ENCODE measurements at places on chromosomes 3 and 15.

DNA sequence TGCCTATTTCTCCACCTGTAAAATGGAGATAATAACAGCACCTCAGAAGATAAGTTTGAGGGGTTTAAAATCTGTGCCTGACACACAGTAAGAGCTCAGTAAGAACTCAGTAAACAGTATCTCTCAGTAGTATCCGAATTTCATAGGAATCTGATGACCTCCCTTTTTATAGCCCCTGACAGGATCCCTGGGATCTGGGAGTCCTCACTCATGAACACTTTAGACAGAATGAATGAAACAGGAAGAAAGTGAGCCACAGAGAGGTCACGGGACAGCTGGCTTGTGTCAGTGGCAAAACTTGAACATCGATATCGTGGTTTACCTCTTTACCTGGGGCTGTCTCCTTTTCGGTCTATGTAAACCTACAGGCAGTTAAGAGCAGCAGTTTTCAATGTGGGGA is 51.2 kb downstream of the LRTM1 start:
- no peak for DNase-seq

DNA sequence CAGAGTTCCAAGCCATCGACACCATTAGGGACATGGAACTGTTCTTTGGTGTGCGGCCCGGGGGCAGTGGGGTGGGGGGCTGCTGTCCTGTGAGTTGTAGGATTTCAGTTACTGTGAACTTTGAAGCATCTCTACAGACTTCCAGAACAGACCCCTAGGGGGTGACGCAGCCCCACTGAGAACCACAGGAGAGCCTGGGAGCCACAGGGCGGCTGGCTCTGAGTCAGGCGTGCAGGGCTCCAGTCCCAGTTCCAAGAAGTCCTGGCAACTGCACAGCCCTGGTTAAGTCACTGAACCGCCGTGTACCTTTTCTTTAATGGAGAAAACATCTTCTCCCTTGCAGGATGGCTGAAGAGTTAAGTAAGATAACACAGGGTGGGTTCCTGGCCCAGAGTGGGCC is 23.5 kb upstream of the LRTM1 start:
- no peak for DNase-seq

GRCh38 chr3:49566312-49566711 is 12.0 kb downstream of the BSN start:
- no peak for DNase-seq

DNA sequence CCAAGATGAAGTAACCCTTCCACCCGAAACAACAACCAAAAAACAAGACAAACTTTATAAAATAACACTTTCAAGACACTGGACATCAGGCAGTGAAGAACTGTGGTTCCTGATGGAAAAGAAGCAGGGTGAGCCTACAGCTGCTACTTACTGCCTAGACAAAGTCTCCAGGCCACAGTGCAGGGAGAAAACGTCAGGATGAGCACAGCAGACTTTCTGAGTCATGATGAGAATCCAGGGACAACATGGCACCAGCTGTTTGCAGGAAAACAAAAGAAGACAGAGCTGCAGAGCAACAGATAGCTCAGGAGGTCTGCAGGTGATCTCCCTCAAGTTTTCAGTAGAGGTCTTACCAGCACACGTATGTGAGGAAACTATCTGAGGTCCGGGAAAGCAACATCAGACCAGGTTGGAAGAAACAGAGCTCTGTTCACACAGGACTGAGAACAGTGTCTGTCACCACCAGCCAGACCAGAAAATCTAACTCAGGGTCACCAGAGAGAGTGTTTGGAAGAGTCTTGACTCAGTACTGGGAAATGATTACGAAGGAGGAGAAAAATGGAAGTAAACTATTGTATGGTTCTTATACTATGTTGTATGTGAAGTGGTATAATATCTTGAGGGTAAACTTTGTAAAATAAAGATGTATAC is 108.9 kb downstream of the ANO10 start:
- DNase-seq: no peak

GRCh38 chr3:12549971-12550760 is 4.9 kb upstream of the MKRN2OS start:
- no peak for DNase-seq

DNA sequence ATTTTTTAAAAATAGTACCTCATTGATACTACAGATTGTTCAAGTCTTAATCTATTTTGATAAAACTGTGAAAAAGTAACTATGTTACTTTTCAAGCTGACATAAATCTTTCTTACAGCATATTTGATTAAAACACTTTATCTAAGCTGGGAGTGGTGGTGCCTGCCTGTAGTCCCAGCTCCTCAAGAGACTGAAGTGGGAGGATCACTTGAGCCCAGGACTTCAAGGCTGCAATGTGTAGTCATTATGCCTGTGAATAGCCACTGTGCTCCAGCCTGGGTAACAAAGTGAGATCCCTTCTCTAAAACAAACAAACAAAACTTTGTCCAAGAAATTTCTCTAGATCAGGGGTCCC is 59.6 kb upstream of the NEDD4 start:
- no peak for DNase-seq
